Stimulated activated CD4-positive, alpha-beta T cell treated with anti-CD3 and anti-CD28 coated beads, Interleukin-15, amount 100 ng/mL, for 1 hour (primary cell): ENCODE measurements at places on chromosomes 5 and 9.

GRCh38 chr5:137072361-137073115, 426.6 kb downstream of the SPOCK1 start:
- no peak for DNase-seq

DNA sequence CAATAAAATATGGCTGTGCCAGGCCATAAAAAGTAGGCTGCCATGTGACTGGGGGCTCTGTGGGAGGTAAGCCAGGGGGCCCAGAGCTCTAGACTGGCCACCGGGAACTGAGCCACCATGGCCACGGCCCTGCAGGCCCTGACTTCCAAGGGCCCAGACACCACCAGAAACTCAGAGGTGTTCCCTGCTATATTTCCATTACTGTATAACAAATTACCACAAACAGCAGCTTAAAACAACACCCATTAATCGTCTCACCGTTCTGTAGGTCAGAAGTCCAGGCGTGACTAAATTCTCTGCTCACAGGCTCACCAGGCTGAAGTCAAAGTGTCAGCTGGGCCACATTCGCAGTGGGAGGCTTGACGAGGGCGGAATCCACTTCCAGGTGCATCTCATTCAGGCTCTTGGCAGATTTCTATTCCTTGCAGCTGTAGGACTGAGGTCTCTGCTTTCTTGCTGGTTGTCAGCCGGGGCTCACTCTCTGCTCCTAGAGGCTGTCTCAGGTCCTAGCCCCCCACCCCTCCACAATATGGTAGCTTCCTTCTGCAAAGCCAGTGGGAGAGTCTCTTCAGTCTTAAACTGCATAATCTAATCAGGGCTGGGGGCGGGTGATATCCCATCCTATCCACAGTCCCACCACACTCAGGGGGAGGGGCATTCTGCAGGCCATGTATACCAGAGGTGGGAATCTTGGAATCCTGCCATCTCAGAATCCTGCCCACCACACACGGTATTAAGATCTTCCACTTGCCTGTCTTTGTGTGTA, 125.4 kb downstream of the C5orf15 start:
- no peak for DNase-seq

DNA sequence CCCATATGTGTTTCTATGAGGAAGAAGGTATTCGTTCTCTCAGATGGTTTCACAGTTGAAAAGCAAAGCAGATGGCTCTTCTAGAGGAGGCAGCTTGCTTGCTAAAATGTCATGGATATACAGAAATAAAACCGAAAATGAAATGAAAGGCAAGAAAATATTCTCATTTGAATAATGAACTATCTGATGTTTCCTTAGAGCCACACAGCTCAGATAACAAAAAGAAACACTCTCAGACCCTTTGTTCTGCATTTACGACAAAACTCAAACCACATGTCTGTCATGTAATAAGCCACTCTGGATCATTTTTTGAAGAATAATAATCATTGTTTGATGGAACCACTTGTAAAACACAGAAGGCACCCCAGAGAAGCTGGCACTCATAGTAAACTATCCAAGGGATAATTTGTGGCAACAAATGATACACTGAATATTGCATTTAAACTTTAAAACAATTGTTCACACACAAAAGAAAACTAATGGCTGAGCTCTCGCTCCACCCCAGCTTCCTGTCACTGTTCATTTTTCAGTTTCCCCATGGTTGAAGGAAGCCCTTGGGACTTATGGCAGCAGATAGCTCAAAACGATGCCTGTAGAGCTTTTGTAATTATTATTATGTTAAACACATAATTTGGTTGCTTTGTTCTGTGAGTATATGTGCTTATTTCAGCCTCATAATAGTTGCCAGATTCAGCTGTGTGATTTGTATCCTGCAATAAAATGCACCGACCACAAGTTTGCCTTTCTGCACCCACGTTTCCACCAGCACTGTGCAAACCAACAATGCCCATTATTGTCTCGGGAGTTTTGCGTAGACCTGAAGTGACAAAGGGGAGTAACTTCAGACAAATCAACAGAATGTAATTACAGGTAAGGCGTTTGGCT, 256.0 kb downstream of the TMEM167A start:
- no peak for DNase-seq

DNA sequence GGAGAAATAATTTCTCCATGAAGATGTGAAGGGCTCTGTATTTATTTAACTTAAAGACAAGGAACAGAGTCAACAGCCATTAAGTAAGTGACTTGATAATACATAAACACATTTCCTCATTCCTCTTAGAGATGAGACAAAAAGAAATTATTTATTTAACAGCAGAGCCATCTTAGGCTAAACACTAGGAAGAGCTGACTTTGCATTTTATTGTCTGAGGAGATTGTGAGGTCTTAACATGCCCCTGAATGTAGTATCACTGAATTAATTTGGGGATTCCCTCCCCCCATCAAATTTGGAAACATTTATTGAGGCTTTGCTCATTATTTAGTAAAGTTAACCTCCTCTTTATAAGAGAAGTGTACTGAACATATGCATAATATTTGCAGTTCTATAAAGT, 35.2 kb downstream of the TAS2R1 start:
- no peak for DNase-seq

GRCh38 chr5:92841604-92842155, 739.3 kb downstream of the NR2F1-AS1 start:
- no peak for DNase-seq

GRCh38 chr5:156378159-156378558, 51.2 kb downstream of the SGCD start:
- no peak for DNase-seq

DNA sequence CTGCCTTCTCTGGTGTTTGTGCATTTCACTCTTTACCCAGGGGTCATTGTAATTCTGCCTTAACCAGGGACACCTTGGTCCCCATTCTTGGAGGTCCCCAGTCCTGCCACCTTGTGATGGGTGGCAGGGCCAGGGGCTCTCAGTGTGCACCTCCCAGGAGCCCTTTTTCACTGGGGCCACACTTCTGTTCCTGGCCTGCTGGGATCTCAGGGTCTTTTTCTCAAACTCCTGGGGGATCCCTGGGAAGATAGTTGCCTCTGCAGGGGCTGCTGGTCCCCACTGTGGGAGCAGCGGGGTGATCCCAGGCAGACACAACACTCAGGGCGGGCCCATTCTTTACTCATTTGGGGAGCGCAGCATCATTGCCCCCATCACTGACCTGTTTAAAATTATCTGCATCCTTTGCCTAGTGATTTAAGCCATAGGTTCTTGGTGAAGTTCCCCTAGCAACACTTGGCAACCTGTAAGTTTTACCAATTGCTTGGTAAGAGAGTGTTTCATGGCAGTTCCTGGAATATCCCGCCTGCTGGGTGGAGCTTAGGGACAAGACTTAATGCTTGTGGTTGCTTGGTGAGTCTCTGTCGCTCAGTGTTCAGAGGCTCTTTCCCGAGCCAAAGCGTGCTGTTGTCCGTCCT, 15.7 kb downstream of the PHF2 start:
- DNase-seq, result no peak

DNA sequence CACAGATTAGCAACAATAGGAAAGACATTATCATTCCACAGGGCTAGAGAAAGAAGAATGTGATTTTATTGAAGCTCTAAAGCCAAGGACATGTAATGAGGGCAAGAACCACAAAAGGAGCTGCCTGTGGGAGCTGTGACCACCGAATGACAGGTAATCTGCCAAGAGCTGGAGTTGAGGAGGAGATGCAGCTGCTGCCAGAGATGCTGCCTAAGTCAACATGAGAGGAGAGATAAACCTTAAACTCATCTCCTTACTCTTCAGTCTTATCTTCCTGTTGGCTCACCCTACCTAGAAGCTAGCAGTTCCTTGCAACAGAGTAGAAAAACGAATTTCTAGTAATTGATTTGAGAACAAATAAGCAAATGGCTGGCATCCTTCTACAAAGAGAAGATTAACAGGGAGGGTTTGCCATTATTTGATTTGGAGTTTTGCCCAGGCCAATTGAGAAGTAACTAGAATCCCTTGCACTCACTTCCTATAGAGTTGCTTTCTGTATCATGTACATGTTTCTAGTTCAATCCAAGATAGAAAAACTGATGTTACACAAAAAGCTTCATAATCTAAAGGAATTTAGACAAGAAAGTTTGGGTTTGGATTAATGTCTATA, 539.2 kb downstream of the TLE1 start:
- DNase-seq, result no peak

GRCh38 chr9:73170185-73170957, 18.7 kb downstream of the ANXA1 start:
- DNase-seq, result no peak

DNA sequence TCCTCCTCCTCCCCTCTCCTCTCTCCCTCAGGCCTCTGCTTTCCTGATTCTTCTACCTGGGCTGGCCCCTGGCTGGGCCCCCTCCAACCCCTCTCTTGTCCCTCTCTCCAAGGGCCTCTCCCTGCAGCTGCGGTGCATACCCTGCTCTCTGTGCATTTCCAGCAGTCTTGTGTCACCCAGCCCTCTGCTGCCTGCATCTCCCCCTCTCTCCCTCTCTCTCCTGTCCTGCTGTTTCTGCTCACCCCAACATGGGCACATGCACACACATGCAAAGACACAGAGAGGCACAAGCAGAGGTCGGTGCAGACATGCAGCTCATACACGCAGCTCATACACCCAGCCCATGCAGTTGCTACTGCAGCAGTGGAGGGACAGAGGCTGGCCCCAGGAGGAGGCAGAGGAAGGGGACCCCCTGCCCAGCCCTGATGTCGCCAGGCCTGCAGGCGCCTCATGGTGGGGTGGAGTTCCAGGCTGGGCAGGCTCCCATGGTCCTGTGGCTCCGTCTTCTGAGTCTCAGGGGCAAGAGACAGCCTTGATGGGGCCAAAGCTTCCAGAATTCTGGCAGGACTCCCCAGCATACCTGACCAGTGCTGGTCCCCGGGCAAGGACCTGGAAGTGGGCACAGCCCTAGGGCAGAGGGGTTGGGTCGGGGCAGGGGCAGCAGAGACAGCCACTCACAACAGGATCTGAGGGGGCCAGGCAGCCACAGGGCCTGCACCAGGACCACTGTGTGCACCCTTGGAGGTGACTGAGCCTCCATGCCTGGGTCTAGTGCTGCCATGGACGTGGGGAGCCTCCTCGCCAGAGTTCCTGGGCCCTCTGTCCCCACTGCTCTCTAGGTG, 216.9 kb downstream of the C9orf50 start:
- no peak for DNase-seq

GRCh38 chr5:20369518-20369885, 381.5 kb upstream of the CDH18 start:
- no peak for DNase-seq

GRCh38 chr9:125638239-125639045, 68.6 kb downstream of the MAPKAP1 start:
- DNase-seq, result no peak

- no peak for DNase-seq
Measured at GRCh38 chr5:14201325-14202045, 58.3 kb downstream of the TRIO start.

DNA sequence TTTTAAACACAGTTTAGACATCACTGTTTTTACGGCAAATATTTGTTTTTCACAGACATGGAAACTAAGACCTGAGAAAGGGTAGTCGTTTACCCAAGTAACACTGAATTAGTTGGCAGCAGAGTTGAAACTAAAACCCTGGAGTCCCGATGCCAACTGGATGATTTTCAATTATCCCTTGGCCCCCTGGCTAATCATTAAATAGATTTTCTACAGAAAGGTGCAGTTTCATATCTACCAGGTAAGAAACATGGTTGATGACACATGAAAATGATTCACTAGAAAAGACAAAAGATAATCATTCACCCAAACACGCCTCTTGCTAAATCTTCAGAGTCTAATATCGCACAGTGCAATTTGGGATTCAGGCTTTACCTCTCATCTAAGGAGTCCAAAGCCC, 136.9 kb downstream of the SEMA5A start:
- DNase-seq, result no peak

GRCh38 chr9:7567687-7568086, 231.9 kb downstream of the DMAC1 start:
- no peak for DNase-seq

DNA sequence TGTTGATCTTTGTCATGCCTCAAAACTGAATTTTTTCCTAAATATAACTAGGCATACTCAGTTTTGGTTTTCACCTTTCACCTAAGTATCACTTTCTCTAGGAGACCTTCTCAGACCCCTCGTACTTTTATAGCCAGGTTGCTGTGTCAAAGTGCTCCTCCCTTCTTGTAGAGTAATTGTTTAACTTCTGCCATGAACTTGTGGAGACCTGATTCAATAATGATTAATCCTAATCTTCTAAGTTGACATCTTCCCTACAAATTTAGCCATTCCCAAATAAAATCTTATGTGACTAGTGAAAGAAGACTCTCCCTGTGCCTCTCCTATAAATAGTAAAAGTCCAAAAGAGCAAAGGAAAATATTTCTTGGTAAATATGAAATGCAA, 159.8 kb downstream of the SPATA31D1 start:
- DNase-seq, result no peak

DNA sequence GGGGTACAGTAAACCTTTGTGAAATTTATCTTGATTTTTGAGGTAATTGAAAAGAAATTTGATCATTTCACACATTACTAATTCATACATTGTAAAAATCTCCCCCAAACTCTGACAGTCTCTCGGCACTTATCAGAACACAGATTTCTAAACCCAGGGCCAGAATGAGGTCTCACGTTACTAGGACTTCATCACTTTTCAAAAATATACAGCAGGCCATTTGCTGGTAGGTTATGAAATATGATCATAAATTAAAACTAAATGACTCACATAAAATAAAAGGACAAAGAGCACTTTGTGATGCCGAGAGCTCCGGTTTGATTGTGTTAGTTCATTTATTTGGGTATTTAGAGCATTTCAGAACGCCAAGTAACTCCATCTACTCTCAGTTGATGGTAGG, 17.0 kb downstream of the MSX2 start:
- DNase-seq, result no peak

- DNase-seq, result no peak
Measured at GRCh38 chr9:78807286-78807685, 510.4 kb downstream of the PSAT1 start.

GRCh38 chr9:10059044-10059443, 553.8 kb downstream of the PTPRD start:
- DNase-seq, result no peak

GRCh38 chr5:41871852-41872251, 1.6 kb upstream of the OXCT1 start:
- DNase-seq, result no peak

- DNase-seq, result no peak
Measured at GRCh38 chr5:178236679-178237078, 4.1 kb upstream of the PHYKPL start.
